MCF 10A (cell line): ENCODE measurements at places on chromosomes 7 and 10.

DNA sequence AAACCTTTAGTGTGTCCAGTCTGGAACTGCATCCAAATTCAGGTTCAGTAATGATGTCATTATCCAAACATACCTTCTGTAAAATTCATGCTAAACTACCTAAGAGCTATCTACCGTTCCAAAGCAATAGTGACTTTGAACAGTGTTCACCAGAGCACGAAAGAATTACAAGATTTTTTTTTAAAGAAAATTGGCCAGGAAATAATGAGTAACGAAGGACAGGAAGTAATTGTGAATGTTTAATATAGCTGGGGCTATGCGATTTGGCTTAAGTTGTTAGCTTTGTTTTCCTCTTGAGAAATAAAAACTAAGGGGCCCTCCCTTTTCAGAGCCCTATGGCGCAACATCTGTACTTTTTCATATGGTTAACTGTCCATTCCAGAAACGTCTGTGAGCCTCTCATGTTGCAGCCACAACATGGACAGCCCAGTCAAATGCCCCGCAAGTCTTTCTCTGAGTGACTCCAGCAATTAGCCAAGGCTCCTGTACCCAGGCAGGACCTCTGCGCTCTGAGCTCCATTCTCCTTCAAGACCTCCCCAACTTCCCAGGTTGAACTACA, 694 bp upstream of the FAS start:
- peak; percentile 93 for DNase-seq

GRCh38 chr7:151374726-151375125, 33.1 kb downstream of the NUB1 start:
- no peak for DNase-seq

GRCh38 chr10:85177767-85178166, 849.4 kb downstream of the CCSER2 start:
- DNase-seq, result no peak

DNA sequence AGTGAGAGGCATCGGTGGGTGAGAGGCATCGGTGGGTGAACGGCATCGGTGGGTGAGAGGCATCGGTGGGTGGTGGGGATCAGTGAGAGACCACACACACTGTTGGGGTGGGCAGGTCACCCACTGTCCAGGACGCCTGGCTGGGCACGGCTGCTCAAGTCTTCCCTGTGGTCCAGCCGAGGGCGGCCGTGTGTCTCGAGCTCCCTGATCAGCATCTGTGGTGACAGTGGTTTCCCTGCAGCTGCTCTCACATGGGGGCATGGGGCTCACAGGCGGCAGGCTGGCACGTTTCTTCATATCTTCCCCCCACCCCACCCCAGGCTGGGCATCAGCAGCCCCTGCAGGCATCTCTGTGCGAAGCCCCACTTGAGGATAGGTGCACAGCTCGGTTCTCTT, 78.2 kb downstream of the NKX6-2 start:
- no peak for DNase-seq

DNA sequence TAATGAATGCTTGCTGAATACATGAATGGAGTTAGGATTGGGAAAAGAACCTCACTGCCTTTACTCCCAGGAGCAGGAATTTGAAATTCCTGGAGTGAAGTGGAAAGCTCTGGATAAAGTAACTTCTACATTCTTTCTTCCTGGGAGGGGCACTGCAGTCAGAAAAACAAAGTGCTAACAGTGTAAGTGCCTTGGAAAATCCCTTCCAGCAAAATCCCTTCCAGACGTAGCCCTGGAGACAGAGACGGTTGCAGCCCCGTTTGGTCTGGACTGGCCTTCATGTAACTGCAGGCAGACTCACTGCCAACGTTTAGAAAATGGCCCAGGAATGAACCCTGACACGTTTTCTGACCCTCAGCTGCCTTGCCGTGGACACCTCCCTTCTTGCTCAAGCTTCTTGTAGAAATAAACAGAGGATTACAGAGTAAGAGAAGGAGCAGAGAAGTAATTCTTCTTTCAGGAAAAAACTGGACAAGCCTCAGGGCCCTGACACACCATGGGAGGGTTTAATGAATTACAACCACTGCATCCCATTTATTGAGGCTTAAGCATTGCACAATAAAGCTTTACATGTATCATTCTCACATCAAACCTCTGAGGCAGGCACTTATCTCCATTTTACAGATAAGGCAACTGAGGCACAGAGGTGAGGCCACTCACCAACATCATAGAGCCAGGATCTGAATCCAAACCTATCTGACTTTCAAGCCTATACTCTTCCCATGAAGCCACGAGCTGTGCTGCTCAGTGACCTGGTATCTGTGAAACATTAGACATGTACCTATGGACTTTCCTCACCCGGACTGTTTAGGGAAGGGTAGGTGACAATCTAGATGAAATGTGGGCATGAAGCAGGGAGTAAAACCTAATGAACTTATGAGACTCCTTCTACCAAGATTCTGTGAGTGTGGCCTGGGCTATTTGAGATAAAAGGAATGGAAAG, 7.8 kb downstream of the ITPRIP start:
- peak; percentile 92 for DNase-seq

- DNase-seq, result peak; percentile 38
These were observed 41.9 kb downstream of the RNLS start for GRCh38 chr10:88541116-88541626.

DNA sequence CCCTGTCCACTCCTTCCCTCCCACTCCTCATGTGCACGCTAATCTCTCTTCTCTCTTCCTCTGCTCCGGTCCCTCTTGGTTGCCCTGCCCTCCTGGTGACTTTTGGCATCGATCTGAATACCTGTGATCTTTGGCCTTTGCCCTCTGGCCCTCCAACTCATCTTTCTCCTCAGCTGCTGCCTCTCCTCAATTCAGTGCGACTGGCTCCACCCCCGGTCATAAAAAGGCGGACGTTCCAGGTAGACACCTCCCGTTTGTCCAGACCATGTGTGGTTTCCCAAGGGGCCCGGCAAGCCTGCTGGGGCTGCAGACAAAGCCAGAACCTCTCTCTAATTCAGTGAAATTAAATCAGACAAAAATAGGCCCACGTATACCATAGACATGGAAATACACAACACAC, 96.8 kb downstream of the COL13A1 start:
- DNase-seq, result no peak

- no peak for DNase-seq
These were observed 385.8 kb upstream of the SMIM30 start for GRCh38 chr7:113504142-113504541.

DNA sequence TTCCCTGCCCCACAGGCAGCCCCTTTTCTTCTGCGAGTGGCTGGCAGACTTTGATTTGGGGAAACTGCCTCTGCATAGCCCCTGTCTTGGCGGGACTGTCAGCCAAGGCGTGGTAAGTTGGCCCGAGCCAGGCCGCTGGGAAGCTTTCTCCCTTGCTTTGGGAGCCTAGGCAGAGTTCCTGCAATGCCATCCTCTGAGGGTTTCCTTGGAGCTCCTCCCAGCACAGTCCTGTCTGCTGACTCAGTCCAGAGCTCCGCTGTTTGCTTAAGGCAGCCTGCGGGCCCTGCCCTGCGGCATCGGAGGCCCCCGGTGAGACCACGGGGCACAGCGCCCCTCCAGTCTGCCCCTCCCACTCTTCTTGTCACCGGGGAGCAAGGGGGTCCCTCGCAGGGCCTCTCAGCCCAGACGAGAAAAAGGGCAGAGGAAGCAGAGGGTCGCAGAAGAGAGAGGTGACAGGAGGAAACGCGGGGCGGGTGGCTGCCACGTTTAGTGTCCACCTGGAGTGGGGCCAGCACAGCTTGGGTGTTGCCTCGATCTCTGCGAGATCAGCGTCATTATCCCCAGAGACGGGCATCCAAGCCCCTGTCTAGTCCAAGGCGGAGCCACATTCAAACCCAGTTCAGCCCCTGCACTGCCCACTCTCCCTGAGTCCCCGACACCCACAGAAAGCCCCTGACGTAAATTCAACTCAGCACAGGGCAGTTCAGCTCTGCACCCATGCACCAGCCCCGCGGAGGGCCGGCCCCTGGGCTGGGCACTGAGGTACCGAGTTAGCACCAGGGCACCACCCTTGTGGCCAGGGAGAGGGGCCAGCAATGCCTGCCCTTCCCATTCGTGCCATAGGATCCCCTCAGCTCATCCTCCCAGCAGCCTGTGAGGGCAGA, 59.0 kb upstream of the CHST15 start:
- peak; percentile 92 for DNase-seq

- no peak for DNase-seq
These were observed 4.5 kb upstream of the CHST15 start for GRCh38 chr10:124097883-124098282.

- no peak for DNase-seq
These were observed 12.6 kb downstream of the LSM5 start for GRCh38 chr7:32477649-32477980.

GRCh38 chr10:113907166-113907565, 52.7 kb downstream of the NHLRC2 start:
- DNase-seq, result peak; percentile 49

GRCh38 chr10:118241229-118242137, 100.6 kb downstream of the FAM204A start:
- peak; percentile 86 for DNase-seq

- no peak for DNase-seq
These were observed 62.4 kb downstream of the MICU1 start for GRCh38 chr10:72563327-72563932.

GRCh38 chr7:123935436-123936381, 10.7 kb downstream of the SPAM1 start:
- DNase-seq, result no peak

DNA sequence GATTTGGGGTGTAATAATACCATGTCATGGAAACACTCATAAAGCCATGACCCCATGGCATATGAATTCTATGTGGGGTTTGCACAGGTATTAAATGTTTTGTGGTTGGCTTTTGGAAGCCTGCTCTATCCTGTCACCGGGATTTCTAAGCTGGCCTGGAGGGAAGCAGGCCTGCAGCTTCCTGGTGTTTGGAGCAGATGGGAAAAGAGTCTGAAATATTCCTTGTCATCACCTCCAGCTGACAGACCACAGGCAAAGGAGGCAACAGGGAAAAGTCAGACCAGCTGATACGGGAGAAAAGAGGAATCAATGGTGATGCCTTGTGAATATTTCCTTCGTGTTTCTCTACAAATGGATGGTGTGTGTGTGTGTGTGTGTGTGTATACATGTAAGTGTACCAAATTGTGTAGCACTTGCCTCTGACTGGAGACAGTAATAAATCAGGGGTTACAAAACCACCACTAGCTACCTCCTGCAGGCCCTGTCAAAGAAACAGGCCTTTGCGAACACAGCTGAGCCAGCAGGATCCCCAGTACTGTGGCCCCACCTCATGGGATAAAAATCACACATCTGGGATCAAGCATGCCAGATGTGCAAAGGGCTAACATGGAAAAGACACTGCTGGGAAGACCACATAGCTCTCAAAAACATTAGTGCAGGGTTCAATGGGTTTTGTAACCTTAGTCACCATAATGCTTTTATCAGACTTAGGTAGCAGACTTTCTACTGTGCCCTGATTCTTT, 120.8 kb upstream of the HPS1 start:
- DNase-seq, result no peak

DNA sequence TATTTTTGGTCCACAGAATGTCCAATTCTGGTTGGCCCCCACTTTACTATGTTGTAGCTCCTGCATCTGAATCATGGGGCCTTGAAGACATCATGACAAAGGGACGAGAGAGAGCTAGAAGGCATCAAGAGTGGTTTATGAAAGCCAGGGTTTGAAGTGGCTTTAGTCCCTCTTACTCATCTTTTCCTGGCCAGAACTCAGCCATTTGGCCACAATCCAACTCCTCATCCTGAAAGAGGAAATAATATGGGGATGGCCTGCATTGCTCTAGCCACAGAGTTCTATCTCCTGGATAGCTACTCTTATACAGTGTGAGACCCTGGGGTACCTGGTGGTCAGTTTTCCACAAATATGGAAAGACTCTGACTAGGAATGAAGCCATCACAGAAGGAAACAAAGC, 418.9 kb downstream of the XPNPEP1 start:
- peak; percentile 5 for DNase-seq

DNA sequence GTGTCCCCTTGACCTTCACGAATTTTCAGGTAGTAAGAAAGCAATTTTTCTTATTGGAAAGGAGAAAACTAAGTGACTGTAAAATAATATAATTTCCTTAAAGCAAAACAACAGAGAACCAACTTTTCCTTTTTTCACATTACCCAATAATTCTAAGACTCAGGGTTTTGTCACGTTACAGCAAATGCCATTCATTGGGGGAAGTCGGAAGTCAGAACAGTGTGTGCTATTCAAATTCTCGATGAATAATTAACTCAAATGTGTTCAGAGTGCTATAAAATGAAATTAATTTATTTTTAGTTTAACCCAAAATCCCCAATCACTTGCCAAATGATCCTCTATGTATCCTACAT, 40.0 kb downstream of the DIP2C start:
- no peak for DNase-seq

DNA sequence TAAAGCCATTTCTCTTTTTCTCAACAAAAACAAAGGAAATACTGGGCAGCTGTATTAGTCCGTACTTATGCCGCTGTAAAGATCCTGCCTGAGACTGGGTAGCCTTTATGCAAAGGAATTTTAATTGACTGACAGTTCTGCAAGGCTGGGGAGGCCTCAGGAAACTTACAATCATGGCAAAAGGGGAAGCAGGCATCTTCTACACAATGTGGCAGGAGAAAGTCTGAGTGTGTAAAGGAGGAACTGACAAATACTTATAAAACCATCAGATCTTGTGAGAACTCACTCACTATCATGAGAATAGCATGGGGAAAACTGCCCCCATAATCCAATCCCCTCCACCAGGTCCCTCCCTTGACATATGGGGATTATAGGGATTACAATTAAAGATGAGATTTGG, 264.3 kb downstream of the SEMA3A start:
- DNase-seq, result no peak

DNA sequence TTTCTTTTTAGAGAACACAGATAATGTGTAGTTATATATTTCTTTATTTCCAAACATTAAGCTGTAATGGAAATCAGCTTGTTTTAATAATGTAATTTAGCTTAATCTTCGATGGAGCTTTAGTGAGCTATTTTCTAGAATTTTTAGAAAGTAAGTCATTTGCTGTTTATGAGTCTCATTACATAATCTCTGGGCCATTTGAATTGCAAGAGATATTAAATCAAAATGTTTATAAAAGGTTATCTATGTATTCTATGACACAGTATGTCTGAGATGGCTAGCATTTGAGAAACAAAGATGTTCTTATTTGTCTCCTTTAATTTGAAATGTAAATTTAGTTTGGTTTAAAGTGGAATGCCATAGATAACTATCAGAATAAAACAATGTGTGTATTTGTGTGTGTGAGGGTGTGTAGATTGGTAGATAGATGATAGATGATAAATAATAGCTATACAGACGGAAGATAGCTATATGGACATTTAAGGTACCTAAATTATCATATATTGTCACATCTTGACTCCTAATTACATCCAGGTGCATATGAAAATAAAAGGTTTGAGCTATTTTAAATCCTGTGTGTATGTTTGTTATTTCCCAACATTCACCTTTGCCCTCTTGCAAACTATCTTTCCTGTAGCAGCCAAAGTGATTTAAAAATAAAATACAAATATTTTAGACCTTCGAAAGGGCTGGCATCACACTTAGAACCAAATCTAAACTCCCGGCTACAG, 478.0 kb upstream of the KLF6 start:
- no peak for DNase-seq

DNA sequence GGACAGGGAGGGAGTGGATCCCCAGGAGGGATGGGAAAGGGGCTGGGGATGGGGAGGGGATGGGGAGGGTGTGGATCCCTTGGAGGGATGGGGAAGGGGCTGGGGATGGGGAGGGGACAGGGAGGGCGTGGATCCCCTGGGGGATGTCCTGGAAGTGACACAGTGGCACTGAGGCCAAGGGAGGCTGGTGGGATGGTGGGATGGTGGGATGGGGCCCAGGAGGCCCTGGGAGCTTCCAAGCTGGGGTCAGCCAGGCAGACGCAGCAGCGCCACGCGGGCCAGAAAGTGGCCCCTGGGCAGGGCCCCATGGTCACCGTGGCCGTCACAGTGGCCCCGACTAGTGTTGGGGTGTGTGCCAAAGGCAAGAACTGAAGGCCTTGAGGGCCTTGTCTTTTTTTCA, 67.8 kb downstream of the INPP5A start:
- no peak for DNase-seq
